MG63 (cell line): ENCODE measurements at places on chromosomes 11 and 22. TPM values are rescaled to one million over a fixed set of nuclear protein-coding genes. Genes with fewer than 3 reads are reported as not detected.

GAL3ST1 gene
- total RNA-seq = not detected in 2 replicates

TRIM48 gene
- not detected in 2 replicates for total RNA-seq

BTBD18 gene
- total RNA-seq = not detected in 2 replicates

EHBP1L1 gene
- 30.8 and 65.1 TPM in 2 replicates for total RNA-seq

OR2D2 gene
- not detected in 2 replicates for total RNA-seq

P4HA3 gene
- not detected in 2 replicates for total RNA-seq

APOA5 gene
- total RNA-seq = not detected in 2 replicates

FREY1 gene
- 0.72 and 5.0 TPM in 2 replicates for total RNA-seq

KRTAP5-1 gene
- total RNA-seq = not detected in 2 replicates

OR5B21 gene
- not detected in 2 replicates for total RNA-seq

LAYN gene
- total RNA-seq = 57.3 and 72.7 TPM in 2 replicates

UPB1 gene
- not detected in 2 replicates for total RNA-seq

TMEM191B gene
- total RNA-seq = not detected in 2 replicates

PI4KA gene
- 19.7 and 24.3 TPM in 2 replicates for total RNA-seq

OR5M10 gene
- not detected in 2 replicates for total RNA-seq

C11orf86 gene
- total RNA-seq = 0.59 TPM in 1 of 2 replicates, not detected in the other

ARHGAP42 gene
- 1.4 and 2.0 TPM in 2 replicates for total RNA-seq

MS4A3 gene
- not detected in 2 replicates for total RNA-seq

SLC22A9 gene
- not detected in 2 replicates for total RNA-seq

GCAT gene
- total RNA-seq = 23.6 and 39.4 TPM in 2 replicates

GPR83 gene
- total RNA-seq = not detected in 2 replicates

ROM1 gene
- 2.5 and 8.5 TPM in 2 replicates for total RNA-seq
